ENCODE measurements at places on chromosomes 7 and 10. TPM values are rescaled to one million over a fixed set of nuclear protein-coding genes. Genes with fewer than 3 reads are reported as not detected.

Gene BAIAP2L1
- 2.7 TPM for total RNA-seq

Gene HTRA1
- not detected for total RNA-seq

Gene CFTR
- total RNA-seq, result not detected

Gene MMP21
- not detected for total RNA-seq

Gene GPC2
- 3.9 TPM for total RNA-seq

Gene TMEM273
- 16.2 TPM for total RNA-seq

Gene CYP26C1
- total RNA-seq, result not detected

GRCh38 chr7:47247132-47247531 is 334.8 kb downstream of the TNS3 start:
- H3K27ac ChIP-seq, result no peak overlapping the region
- no peaks in the 10 kb centered on the region for H3K36me3 ChIP-seq
- no peak overlapping the region for H3K4me3 ChIP-seq
- H3K4me1 ChIP-seq, result no peaks in the 10 kb centered on the region

- H3K36me3 ChIP-seq, result peaks cover 10% of the 10 kb centered on the region
- peaks cover 51% of the 10 kb centered on the region for H3K4me1 ChIP-seq
- no peak overlapping the region for H3K4me3 ChIP-seq
- no peak overlapping the region for H3K27ac ChIP-seq
- H3K27me3 ChIP-seq, result peaks cover 4% of the 10 kb centered on the region
- no peak for DNase-seq
Observed at GRCh38 chr10:6406220-6407033, 173.6 kb downstream of the PRKCQ start.

DNA sequence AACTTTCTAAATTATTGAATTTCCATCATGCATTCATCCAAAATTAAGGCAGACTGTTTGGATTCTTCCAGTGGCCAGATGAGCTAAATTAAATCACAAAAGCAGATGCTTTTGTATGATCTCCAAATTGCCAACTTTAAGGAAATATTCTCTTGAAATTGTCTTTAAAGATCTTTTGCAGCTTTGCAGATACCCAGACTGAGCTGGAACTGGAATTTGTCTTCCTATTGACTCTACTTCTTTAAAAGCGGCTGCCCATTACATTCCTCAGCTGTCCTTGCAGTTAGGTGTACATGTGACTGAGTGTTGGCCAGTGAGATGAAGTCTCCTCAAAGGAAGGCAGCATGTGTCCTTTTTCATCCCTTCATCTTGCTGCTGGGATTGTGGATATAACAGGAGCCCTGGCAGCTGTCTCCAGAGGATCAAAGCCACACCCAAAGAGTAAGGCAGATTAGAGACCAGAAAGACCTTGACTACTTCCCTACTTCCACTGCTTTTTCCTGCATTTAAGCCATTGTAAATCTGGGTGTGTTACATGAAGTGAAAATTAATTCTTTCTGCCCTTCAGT is 8.2 kb upstream of the CFAP69 start:
- H3K27me3 ChIP-seq, result peaks cover 8% of the 10 kb centered on the region
- no peaks in the 10 kb centered on the region for H3K4me1 ChIP-seq
- H3K4me3 ChIP-seq, result no peak overlapping the region

DNA sequence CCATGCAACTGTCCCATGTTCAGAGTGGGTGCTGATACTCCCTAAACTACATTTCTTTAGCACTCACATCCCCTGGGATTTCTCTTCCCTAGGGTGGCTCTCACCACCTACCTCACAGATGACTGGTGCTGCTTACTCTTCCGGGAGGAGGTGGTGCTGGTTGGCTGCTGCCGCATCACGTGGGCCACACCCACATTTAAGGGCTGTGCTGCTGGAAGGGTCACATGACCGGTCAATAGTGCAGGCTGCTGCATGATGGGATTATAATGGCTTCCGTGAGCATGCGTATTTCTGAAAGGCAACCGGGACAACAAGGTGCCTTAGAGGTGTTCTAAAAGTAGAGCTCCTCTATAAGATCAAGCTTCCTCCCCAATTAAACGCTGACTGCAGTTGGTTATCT is 76.8 kb downstream of the CLEC2L start:
- no peaks in the 10 kb centered on the region for H3K27me3 ChIP-seq
- DNase-seq, result no peak
- H3K36me3 ChIP-seq, result peaks cover 17% of the 10 kb centered on the region
- no peak overlapping the region for H3K4me3 ChIP-seq

DNA sequence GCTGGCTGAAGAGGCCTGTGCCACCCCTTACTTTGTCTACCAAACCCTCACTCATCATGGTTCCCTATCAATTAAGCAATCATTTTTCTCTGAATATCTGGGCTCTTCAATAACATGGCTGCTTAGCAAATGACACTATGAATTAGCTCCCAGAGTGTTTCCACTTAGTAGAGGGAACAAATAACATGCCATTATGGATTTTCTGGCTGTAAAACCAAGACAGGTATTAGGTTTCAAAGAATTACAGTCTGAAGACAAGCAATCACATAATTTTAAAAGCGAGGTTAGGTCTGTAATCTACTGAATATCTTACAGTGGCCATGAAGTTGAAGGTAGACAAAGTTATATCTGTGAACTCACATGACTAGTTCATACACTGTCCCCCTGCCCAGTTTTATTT is 220.8 kb upstream of the PHYHIPL start:
- H3K4me1 ChIP-seq, result no peaks in the 10 kb centered on the region
- no peak for DNase-seq
- H3K27me3 ChIP-seq, result peaks cover 2% of the 10 kb centered on the region
- no peak overlapping the region for H3K27ac ChIP-seq
- no peak overlapping the region for H3K4me3 ChIP-seq

GRCh38 chr10:110475722-110476515 is 21.8 kb upstream of the DUSP5 start:
- no peaks in the 10 kb centered on the region for H3K36me3 ChIP-seq
- H3K27me3 ChIP-seq, result peaks cover 2% of the 10 kb centered on the region
- H3K4me1 ChIP-seq, result no peaks in the 10 kb centered on the region
- H3K27ac ChIP-seq, result no peak overlapping the region
- no peak for DNase-seq
- no peak overlapping the region for H3K4me3 ChIP-seq

GRCh38 chr7:106082087-106082854 is 29.8 kb downstream of the SYPL1 start:
- H3K4me1 ChIP-seq, result peaks cover 9% of the 10 kb centered on the region
- H3K36me3 ChIP-seq, result peaks cover 8% of the 10 kb centered on the region
- H3K27me3 ChIP-seq, result no peaks in the 10 kb centered on the region
- H3K27ac ChIP-seq, result no peak overlapping the region
- DNase-seq, result no peak

Measured in activated T-helper 1 cell treated with anti-CD3 and anti-CD28 coated beads, Interleukin-12 subunit alpha, Interleukin-12 subunit beta, Interleukin-2, Interleukin-4 antibody, amounts not matched to agents 30 ng/mL and 10 ng/mL and 1 ng/mL, durations not matched to agents 14 hours and 24 hours and 36 hours (primary cell).